ENCODE measurements at places on chromosomes 7 and 10.

DNA sequence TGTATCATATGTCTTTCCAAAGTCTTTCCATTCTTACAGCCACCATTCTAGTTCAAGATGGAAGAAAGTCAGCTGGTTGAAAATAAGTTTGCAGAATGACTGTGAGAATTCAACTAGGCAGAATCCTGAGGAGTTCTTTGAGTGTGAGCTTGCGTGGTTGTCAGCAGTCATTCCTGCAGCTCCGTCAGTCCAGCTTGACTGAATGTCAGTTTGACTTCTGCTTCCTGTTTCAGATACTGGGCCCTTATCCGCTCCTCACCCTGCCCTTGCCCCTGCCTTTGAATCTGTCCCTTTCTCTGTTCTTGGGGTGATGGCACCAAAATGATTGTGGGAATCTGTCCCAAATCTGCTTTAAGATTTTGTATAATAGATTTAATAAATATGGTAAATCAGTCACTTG lies 27.8 kb downstream of the SLC26A5 start:
- DNase-seq, result no peak

DNA sequence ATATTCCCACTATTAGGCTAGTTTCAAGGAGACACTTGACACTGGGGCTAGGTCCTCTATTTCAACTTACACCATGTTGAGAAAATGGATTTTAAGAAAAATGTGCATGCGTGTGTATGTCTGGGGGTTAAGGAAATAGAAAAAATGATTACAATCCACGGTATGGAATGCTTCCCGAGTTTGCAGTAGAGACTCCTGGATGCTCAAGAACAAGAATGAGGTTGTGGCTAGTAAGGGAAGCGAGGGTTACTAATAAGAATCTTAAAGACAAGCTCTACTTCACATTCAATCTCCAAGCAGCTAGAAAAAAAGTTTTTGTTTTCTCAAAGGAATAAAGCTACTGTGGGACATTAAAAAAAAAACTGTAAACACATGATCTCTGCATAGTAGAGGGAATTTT lies 54.7 kb downstream of the ANK3 start:
- no peak for DNase-seq

- no peak for DNase-seq
Measured at GRCh38 chr7:50356212-50356944, 51.9 kb downstream of the IKZF1 start.

GRCh38 chr7:41148521-41148951 lies 554.4 kb downstream of the INHBA start:
- DNase-seq, result no peak

GRCh38 chr10:103291588-103291987 lies 14.7 kb downstream of the INA start:
- no peak for DNase-seq

DNA sequence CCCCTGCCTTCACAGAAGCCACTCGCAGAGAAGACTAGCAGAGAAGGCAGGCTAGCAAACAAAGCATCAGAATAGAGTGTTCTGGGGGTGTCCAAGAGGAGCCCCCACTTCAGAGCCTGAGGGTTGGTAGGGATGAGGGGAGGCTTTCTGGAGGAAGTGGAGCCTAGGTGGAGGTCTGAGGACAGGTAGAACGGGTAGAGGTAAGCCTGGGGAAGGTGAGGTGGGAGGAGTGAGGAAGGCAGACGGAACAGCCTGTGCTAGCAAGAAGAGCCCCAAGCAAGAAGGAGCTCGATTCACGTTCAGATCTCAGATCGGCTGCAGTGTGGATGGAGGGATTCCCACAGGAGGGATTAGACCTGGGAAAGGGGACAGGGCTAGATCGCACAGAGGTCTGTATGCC lies 66.0 kb upstream of the DUSP5 start:
- no peak for DNase-seq

- peak; percentile 79 for DNase-seq
Measured at GRCh38 chr10:75187961-75188426, 22.6 kb upstream of the VDAC2 start.

- no peak for DNase-seq
Measured at GRCh38 chr10:86652361-86653202, 1.8 kb upstream of the OPN4 start.

GRCh38 chr7:100983451-100984187 lies 14.3 kb downstream of the MUC12 start:
- no peak for DNase-seq

Measured in GM12865 (cell line).